ENCODE measurements at places on chromosomes 1 and 21.
A peak's percentile ranks its signal among the peaks of the same experiment; 100 is the strongest.

DNA sequence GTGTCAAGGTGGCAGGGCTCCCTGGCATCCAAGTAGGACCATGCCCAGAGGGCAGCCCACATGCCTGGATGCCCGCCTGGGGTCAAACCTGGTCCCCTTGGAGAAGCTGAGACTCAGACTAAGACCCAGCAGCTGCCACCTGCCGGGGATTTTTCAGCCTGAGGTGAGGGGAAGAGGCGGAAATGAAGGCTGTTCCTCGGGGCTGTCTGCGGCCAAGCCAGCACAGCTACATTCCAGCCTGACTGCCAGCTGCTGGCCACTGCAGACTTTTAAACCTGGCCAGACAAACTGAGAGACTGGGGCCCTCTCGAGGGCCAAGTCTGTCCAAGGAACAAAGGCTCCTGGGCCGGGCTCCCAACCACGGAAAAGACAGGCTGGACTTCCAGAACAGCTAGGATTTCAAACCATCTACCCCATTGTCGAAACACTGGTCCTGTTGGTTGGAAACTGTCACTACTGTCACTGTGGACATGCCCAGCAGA, 21.9 kb upstream of the PLEKHG5 start:
- no peak for DNase-seq

GRCh38 chr1:171122893-171123292, 32.2 kb downstream of the FMO3 start:
- DNase-seq: no peak

- no peak for DNase-seq
Measured at GRCh38 chr1:53585565-53585964, 126.4 kb downstream of the DMRTB1 start.

- no peak for DNase-seq
Measured at GRCh38 chr21:33550772-33551660, 8.2 kb downstream of the SON start.

DNA sequence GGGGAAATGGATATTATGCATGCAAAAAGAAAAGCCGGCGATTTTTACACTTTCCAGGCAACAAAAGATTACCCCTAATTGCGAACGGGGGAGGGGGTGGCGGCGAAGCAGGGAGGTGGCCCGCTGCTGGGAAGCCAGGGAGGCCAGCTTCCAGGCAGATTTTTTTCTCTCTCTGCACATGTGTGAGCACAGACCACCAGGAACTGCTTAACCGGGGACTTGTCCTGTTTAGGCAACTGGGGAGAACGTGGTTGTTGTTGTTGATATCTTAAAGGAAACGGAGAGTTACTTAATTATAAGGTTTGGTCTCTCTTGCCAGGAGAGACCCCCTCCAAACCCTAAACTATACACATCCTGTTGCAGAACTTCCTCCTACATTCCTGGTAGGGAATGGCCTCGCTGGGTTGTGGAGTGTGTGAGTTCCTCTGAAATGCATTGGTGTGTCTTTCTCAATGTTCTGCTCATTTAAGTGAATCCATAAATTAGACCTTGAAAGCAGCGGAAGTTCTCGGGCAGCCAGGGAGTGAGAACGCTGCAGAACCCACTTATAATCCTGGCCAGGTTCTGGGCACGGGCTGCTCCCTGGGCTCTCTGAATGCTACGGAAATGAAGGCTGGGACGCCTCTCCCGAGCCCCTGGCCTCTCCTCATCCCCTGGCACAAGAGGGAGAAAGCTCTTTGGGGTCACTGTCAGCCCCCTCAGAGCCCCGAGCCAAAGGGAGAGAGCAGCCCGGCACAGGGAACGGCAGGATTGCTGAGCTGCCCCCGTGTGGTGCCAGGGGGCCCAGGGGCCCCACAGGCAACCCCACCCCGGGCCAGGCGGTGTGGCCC, 250.0 kb downstream of the FOXD2 start:
- no peak for DNase-seq

DNA sequence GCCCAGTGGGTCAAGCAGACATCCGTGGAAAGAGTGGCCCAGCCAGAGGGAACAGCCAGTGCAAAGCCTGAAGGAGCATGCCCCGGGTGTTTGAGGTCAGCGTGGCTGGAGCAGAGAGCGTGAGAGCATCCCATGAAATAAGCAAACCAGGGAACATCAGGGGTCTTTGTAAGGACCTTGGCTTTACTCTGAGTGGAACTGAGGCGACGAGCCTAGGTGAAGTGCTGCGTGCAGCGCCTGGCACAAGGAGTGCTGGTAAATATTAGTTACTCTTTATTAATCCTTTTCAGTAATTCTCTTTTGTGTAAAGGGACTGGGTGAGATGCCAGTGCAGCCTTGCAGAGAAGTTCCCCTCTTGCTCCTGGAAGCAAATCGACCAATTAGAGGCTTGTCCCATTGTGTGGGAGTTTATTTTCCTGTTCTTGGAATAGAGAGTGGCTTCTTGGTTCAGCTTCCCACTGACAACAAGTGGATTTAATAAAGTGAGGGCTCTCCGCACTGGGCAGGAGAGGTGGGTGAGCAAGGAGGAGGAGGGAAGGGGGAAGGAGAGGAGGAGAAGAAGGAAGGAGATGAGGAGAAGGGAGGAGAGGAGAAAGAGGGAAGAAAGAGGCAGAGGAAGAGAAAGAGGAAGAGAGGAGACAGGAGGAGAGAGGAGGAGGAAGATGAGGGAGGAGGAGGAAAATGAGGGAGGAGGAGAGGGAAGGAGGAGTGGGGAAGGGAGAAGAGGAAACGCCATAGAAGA, 37.6 kb upstream of the DISP3 start:
- DNase-seq: no peak

- peak; percentile 8 for DNase-seq
Measured at GRCh38 chr1:10635085-10635896, 160.5 kb downstream of the PEX14 start.

- DNase-seq: no peak
Measured at GRCh38 chr1:215754112-215754511, 187.0 kb downstream of the KCTD3 start.

DNA sequence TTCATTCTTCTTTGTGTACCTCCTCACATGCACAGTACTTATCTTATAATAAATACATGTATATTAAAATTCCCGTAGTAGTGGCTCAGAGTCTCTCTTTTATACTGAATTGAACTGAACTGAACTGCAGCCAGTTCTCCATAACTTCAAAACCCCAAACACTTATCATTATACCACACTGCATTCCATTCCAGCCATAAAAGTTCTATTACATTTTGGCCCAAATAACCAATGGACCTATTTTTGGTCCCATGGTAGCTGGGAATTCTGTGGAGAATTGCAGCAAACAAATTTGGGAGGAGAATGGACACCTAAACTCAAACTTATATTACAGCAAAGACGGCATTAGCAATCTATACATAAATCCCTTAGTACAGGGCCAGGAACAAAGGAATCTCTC, 86.6 kb upstream of the C1orf87 start:
- DNase-seq: no peak

DNA sequence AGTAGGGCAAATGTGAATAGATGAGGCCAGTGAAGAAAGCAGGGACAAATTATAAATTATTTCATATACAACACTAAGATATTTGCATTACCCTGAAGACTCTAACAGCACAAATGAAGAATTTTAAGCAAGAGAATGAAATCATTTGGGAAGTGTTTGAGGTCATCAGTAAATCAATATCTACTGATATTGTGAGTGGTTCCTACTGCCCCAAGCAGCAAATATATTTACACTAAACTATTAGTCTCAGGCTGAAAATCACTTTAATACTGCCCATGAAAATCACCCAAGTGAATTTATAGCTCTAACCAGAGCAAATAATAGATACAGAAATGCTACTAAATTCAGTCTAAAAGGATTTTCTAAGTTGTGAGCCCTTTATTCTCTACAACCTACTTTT, 163.6 kb downstream of the KCNT2 start:
- no peak for DNase-seq

GRCh38 chr1:43388613-43389012, 987 bp downstream of the MED8 start:
- DNase-seq: no peak
